ENCODE measurements at places on chromosomes 4 and X.

DNA sequence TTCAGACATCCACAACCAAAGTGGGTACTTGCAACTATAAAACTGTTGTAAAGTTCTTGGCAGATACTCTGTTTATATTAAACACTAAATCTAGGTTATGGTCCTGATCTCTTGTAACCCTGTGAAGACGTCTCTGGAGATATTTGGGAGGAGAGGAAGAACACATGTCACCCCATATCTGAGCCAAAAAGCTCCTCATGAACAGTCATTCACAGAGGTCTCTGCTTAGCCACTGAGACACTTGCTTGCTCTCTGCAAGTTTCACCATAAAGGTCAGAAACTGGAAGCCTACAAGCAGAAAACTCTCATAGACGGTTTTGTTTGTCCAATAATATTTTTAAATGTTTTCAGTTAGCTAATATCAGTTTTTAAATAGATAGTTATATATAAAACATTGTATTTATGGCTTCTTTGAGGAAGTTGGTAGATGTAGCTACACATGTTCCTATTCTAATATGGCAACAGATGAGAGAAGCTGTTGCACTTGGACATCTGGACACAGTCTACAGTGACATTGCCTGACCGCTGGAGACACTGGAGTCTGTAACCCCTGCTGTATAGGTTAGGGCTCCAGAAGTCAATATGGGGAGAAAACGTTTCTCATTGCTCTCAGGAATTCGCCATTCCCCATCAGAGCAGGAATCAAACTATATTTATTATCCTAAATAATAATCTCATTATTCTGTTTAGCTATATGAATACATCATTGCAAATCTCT lies 73.6 kb downstream of the C4orf46 start:
- no peak for DNase-seq

DNA sequence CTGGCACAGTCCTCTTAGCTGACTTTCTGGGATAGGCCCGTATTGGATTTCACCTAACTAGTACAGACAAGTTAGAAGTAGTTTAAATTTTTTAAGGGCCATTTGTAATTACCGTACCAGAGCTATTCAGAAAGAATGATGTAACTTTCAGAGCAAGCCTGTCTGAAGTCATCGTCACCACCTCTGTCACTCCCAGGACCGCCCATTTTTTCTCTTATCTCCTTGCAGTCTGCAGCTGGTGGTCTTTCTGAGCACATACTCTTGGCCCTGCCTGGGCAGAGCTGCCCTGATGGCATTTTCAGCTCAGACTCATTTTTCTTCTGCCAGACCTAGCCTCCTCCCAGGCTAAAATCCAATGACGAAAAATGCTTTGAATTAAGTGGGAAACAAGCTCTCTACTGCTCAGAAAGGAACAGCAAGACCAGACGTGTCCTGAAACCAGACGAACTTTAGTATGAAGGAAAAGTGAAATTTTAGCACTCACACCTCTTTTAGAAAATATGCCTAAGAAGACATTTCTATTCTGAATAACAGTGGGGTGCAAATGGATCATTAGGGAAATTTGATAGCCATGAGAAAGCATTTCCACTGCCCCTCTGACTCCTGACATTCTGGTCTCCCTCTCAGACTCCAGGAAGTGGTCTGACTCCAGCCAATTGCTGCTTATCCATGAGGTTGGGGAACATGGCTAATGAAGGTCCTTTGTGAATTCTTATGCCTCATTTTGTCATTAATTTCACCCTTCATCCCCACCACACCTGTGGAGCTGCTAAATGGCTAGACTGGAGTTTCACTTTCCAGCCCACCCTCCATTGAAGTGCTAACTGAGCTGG lies 162.4 kb upstream of the GYPA start:
- DNase-seq = no peak

DNA sequence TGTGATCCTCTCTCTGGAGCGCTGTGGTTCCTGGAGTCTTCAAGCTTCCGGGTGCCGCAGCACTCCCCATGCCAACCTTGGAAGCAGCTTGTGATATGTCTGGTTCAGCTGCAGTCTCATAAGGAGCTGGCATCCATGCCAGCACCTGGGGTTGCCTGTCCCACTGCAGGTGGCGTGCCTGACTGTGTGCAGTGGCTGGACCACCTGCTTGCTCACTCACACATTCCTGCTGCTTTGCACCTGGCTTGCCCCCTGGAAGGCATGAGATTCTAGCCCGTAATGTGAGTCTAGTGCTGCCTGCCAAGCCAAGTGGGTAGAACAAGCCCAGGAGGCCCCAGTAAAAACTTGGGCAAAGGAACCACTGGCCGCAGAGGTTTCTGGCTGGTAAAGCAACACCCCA lies 687.2 kb upstream of the AADAT start:
- no peak for DNase-seq

DNA sequence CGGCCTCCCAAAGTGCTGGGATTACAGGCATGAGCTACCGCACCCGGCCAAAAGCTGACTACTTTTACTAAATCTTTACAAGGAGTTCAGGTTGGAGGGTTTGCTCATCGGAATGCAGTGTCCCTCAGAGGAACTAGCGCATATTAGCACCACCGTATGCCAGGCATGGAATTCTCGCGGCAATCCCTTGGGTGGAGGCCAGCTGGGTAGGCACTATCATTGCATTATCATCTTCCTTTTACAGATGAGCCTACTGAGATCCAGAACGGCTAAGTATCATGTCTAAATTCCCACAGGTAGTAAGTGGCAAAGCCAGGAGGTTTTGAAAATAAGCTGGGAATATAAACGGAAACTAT lies 6.1 kb upstream of the CXorf66 start:
- DNase-seq = no peak

DNA sequence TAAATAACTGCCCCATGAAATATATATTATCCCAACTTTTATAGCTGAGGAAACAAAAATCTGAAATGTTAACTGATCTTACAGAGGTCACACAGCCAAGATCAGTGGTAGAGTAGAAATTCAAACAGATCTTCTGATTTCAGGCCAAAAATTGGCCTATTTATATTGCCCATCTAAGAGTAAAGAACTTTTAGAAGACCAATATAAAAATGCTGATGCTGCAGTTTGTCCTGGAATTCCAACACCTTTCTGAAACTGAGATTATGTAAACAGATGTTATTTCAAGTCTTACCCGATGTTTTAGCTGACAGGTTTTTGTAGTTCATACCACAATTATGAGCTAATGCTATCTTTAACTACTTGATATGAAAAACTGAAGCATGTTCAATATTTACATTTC lies 51.1 kb downstream of the SPANXN3 start:
- DNase-seq = no peak

- no peak for DNase-seq
Measured at GRCh38 chrX:40262157-40263013, 164.6 kb upstream of the BCOR start.

DNA sequence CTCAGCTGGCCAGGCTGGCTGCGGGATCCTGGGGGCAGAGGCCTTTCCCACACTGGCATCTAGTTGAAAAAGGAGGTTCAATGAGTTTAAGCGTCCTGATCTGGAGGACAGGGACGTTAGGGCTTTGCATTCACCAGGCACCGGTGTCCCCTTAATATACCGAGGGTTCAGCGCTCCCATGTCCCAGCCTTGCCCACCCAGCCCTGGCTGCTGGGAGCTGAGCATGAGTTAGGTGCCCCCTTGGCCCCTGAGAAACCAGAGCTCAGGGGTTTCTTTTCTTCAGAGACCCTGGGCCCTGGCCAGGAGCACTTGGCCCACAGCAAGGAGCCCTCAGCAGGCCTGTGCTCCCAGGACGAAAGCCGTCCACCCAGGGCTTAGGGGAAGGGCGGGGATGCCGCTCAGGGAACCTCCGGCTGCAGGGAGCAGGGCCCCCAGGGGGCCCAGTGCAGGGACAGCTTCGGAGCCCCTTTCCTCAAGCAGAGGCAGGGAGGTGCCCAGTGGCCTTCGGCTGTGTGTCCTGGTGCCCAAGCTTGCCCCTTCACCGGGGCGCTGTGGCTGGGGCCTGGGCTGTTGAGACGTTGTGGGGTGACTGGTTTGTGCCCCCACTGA lies 20.9 kb upstream of the DUSP9 start:
- no peak for DNase-seq

GRCh38 chrX:122055979-122056715 lies 1008.7 kb downstream of the GLUD2 start:
- DNase-seq = no peak

- no peak for DNase-seq
Measured at GRCh38 chrX:37958525-37959211, 47.7 kb upstream of the SYTL5 start.

DNA sequence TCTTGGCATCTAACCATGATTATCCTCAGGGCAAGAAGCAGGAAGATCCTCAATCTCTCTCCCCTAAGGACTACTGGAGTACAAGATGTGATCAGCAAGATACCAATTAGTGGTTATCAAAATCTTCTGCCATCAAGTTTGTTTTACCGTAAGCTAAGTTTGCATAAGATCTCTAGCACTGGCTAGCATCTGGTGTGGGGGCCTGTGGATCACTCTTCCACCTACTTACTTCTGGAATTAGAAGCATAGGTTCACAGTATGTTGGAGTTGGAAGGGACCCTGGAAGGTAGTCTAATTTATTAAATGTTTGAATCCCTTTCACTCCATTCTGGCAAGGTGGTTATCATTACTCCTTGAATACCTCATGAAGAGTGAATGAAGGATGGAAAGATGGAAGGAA lies 93.3 kb upstream of the BANK1 start:
- DNase-seq = no peak

GRCh38 chr4:48896845-48897244 lies 9.7 kb downstream of the OCIAD2 start:
- DNase-seq = no peak

DNA sequence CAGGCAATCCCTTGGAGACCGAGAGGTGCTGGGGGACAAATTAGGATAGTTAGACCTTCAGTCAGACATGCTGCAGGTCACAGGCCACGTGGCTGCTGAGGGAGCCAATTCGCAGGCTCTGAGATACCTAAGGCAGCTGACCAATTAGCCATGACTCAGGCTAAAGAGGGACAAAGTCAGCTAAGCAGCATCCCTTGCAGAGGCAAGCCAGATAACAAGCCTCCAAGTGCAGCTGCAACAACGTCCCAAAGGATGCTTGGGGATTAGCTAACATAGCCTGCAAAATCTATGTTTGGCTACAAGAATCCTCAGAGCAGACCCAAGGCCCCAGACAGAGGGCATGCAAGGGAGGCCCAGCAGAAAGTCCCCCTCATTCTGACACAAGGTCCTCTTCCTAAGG lies 93.5 kb downstream of the SEL1L3 start:
- DNase-seq = no peak

DNA sequence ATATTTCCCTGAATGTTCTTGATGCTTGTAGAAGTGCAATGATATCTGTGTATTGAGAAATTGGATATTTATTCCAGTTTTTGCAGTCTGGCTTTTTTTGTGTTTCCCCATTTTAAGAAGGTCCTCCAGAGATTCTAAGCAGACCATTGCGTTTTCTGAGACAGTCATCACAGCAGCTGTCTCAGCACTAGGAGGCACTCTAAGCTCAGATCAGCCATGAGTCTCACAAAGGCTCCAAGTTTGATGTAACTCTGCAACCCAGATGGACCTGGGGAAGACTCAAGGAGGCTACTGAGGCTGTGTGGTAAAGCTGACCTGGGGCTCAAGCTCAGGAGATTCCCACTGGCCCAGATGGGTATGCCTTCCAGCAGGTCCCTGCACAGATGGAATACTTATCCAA lies 89.3 kb upstream of the CYLC1 start:
- DNase-seq = no peak

GRCh38 chrX:106144755-106145639 lies 23.1 kb upstream of the PWWP3B start:
- no peak for DNase-seq

Measured in stimulated activated CD4-positive, alpha-beta T cell treated with anti-CD3 and anti-CD28 coated beads, TNF-alpha, amount 100 ng/mL, for 24 hours (primary cell).